ENCODE measurements at places on chromosomes 5 and 9. TPM values are rescaled to one million over a fixed set of nuclear protein-coding genes. Genes with fewer than 3 reads are reported as not detected.
A peak's percentile ranks its signal among the peaks of the same experiment; 100 is the strongest.

Gene C5orf46
- total RNA-seq, result not detected

Gene SLC4A9
- total RNA-seq, result 0.26 TPM

Gene PCDHGA8
- total RNA-seq, result not detected

Gene IRX2
- not detected for total RNA-seq

Gene AHRR
- total RNA-seq, result 16.7 TPM

GRCh38 chr5:174111287-174111973 lies 65.9 kb downstream of the NSG2 start:
- DNase-seq, result no peak

DNA sequence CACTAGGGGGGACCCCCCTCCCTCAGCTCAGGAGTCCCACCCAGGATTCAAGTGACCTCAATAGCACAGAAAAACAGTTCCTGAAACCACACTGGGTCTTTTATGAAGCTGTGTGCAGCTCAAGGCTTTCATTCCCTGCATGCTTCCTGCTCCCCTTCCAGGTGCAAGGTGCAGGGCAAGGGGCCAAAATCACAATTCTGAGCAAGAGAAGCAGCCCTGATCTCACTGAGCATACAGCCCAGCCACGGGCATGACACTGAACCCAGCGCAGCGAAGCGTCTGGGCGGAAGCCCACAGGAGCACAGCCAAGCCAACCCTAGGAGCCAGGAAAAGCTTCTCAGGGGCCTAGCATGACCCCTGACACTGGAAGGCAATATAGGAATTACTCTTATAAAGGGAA lies 62.9 kb downstream of the IRX2 start:
- DNase-seq, result no peak

- no peak for DNase-seq
These were observed 42.1 kb upstream of the DIRAS2 start for GRCh38 chr9:90684736-90685135.

GRCh38 chr9:130242270-130243014 lies 23.1 kb upstream of the HMCN2 start:
- DNase-seq, result no peak

DNA sequence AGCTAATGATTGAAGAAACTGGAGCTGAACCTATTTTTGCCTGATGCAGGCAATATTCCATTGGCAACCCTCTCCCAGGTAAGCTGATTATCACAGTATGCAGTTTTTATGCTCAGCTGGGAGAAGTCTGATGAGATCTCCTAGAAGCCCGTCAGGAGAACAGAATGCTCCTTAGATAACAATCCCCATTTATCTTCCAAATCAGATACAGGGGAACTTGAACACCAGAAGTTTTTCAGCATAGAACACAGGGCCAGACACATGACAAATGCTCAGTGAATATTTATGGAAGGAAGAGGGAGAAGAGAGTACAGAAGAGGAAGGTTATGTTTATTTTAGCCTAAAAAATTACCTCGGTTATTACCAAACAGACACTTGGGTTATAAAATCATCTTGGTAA lies 37.9 kb downstream of the CFAP90 start:
- no peak for DNase-seq

GRCh38 chr5:59040024-59040803 lies 457.3 kb downstream of the RAB3C start:
- DNase-seq, result no peak

DNA sequence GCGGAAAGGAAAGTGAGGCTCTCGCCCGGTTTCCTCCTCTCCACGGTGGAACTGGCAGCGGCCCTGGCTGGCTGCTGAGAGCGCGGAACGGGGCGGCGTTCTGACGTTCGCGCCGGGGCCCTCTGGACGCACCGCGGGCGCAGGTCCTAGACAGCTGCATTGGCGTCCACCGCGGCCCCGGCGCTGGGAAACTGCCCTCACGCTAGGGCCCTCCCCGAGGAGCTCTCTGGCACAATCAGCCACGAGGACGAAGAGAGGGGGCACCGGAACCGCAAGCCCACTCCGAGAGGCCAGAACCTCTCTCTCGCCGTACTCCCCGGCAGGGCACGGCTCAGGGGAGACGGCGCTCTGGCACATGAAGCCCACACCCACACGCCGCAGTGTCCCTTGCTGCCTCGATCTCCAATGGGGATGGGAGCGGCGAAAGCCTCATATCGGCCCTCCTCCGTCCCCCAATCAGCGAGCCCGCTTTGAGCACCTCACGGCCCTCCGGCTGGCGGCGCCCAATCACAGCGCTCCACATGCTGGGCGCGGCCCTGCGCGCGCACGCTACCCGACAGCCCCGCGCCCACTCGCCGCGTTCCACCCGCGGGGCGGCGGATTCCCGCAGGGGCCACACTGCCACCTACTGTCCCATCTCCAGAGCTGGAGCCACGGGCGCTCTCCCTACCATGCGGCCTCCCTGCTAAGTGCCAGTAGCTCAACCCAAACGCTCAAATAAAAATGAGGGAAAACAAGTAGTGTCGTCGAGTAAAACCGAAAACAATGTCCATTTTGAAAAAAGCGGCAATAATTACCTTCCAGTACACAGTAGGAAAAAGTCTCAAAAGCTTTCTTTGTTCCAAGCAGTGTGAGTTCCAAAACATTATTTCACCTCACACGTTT lies 11.8 kb downstream of the MRPS27 start:
- DNase-seq, result peak; percentile 97

GRCh38 chr5:144405991-144406390 lies 235.3 kb downstream of the KCTD16 start:
- DNase-seq, result no peak

GRCh38 chr5:176965633-176966032 lies 40.9 kb downstream of the UIMC1 start:
- no peak for DNase-seq

DNA sequence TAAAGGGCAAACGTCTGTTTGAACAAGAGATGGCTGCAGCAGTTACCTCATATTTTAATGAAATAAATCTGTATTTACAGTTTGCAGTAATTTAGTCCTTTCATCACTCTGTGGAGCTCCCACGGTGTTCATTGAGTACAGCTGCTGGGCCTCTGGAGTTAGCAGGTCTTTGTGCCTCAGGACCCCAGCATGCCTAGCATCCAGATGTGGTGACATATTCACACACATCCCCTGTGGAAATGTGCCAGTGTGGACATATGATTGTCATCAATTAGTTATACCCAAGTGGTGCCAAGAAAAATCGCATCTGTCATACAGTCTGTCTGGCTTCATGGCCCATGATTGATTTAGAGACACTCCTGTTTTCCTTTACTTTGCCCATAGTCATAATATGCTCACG lies 77.3 kb downstream of the NNT start:
- no peak for DNase-seq

DNA sequence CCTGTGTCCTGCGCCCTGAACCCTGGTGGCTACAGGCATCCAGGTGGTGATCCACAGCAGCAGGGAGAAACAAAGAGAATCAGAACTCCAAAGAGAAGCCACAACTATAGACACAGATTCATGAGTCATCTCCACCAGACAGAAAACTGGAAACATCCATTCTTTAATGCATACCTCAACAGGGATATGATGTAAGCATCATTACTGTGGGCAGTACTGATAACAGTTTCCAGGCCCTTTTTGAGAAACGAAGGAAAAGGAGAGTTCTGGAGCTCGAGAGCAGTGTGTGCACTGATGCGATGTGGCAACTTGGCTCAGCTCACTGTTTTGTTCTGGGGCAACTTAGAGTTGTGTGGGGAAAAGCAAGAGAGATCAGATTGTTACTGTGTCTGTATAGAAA lies 215.6 kb upstream of the ADAMTS16 start:
- DNase-seq, result no peak

GRCh38 chr5:135741040-135741439 lies 93.4 kb upstream of the SLC25A48 start:
- DNase-seq, result no peak

GRCh38 chr9:36276781-36277181 lies 18.5 kb upstream of the GNE start:
- DNase-seq, result no peak

- DNase-seq, result no peak
These were observed 30.1 kb upstream of the SNX24 start for GRCh38 chr5:122815218-122815767.

GRCh38 chr5:115514220-115514619 lies 30.4 kb downstream of the FEM1C start:
- no peak for DNase-seq

GRCh38 chr5:77873239-77873638 lies 97.1 kb upstream of the TBCA start:
- DNase-seq, result no peak

DNA sequence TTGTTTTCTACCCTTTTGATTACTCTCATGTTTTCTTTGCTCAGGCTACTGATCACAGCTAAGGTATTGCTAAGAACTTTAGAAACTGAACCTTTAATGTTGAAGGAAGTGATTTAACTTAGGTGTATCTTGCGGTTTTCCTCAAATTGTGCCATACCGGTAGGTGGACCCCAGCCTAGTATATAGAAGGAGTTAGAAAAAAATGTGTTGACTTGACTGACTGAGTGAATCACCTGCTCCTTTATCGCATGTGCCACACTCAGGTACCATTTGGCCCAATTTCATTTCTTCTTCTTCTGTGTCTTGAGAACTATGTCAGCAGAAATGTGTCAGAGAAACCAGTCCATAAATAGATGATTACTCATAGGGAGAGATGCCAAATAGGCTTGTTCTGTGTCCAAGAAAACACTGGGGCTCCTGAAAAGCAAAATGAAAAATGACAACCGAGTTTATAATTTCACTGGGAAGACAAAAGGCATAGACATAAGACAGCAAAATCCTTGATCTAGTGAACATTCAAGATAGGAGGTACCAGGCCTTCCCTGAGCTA lies 19.4 kb downstream of the PLPPR1 start:
- no peak for DNase-seq

DNA sequence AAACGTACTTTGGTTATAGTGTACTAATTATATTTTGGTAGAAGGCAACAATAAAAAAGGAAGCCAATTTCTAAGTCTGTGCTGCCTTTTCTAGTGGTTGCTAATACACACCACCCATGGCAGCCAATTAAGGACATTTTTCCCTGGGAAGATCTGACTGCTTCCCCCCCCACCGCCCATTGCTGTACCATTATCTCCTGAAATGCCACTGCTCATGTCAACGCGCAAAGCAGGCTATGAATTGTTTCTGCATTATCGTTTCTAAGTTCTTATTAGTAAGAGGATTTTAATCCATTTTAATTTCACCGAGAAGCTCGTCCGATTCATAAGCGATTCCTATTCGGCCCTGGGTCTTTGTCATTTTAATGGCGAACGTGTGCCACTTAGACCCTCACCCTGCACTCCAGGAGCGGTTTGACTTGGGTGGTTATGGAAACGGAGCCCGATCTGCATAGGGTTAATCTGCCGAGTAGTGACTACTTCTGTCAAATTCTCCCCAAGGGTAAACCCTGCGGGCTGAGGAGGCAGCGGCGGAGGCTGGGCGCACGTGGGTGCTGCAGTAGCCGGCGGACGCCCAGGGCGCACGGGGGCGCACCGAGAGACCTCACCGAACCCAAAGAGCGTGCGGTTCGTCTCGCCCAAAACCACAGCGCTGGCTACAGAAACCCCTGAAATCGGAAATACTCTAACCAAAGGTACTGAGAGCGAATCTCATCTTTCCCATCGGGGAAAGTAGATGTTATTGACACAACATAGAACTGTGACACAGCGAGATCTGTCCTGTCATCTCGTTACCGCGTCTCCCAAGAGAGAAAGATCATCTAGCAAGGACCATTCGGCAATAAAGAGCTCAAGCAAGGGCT lies 55.8 kb upstream of the SHC3 start:
- peak; percentile 52 for DNase-seq

- DNase-seq, result peak; percentile 15
These were observed at the start of gene UBE2QL1 for GRCh38 chr5:6448622-6449464. UBE2QL1 (plus strand) TSS chr5:6448859; CDS start chr5:6448894, 35 bp downstream.

DNA sequence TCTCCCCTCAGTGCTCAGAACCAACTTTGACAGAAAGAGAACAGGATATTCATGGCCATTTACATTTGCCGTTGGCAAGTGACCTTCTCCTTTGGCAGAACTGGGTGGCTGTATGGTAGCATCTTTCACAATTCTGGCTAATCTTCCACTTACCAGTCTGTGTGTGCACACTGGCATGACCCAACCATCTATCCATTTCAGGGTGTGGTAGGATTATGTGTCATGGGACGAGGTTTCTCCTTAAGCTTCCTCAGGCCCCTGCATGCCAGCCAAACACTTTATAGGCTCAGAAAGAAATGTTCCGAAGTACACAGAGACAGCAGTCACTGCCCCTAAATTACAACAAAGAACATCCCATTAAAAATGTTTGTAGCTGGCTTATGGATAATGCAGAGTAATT lies 497.1 kb downstream of the NFIB start:
- DNase-seq, result no peak

GRCh38 chr5:13987843-13988464 lies 43.5 kb upstream of the DNAH5 start:
- DNase-seq, result peak; percentile 43

GRCh38 chr5:102545175-102545574 lies 46.4 kb upstream of the SLCO6A1 start:
- DNase-seq, result no peak

DNA sequence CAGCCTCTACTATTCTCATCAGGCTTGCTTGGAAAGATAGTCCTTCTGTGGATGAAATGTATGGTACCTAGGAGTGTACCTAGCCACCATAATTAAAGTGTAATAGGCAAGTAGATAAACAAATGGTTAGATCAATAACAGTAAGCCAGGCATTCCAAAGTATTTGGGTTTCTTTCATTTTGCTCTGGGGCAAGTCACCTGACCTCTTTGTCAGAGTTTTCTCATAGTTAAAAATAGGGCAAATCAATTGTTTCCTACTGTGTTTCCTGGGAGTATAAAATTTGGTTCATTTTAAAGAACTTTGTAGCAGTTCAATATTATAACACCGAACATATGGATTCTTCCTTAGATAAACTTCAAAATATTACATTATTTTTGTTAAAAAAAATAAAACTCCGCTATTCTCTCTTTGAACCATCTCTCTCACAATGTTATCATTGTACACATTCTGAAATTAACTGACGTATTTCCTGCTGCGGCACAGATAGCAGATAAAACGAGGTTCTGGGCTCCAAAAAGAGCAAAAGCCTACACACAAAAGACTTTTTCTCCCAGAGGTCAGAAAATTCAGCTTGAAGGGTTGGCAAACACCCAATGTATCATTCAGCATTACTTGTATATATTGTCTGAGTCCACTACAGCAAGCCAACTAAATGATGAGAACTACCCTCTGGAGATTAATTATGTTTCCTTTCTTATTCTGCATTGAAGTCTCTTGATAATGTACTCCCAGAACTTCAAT lies 267.9 kb downstream of the COX7C start:
- no peak for DNase-seq

Data from activated CD4-positive, alpha-beta memory T cell treated with anti-CD3 and anti-CD28 coated beads for 36 hours (primary cell).